Activated CD8-positive, alpha-beta T cell treated with anti-CD3 and anti-CD28 coated beads for 36 hours (primary cell): ENCODE measurements at places on chromosomes 6 and 20. TPM values are rescaled to one million over a fixed set of nuclear protein-coding genes. Genes with fewer than 3 reads are reported as not detected.

NKX2-4 gene
- not detected for total RNA-seq

LHFPL5 gene
- not detected for total RNA-seq

MCM9 gene
- total RNA-seq = 21.3 TPM

CLPSL1 gene
- not detected for total RNA-seq

MED20 gene
- total RNA-seq = 28.0 TPM

SAMD3 gene
- 8.7 TPM for total RNA-seq

DYNLT2 gene
- total RNA-seq = 2.2 TPM

CEP250 gene
- 56.0 TPM for total RNA-seq

DNAH8 gene
- total RNA-seq = not detected
